ENCODE measurements at places on chromosomes 7 and 10.

DNA sequence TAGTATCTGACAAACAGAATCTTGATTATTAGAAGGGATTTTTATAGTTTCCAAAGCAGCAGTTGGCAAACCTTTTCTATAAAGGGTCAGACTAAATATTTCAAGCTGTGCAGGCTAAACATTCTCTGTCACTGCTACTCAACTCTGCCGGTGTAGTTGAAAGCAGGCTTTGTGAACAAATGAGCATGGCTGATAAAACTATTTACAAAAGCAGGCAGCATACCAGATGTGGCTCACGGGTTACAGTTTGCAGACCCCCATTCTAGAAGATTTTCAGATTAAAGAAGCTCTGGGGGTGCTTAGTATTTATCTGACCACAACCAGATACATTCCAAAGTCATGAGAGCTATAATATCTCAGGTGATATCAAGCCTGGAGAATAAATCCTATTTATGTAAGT lies 1017.5 kb downstream of the SORCS1 start:
- no peak for DNase-seq

GRCh38 chr10:99236627-99237309 lies 1.1 kb upstream of the HPSE2 start:
- no peak for DNase-seq

DNA sequence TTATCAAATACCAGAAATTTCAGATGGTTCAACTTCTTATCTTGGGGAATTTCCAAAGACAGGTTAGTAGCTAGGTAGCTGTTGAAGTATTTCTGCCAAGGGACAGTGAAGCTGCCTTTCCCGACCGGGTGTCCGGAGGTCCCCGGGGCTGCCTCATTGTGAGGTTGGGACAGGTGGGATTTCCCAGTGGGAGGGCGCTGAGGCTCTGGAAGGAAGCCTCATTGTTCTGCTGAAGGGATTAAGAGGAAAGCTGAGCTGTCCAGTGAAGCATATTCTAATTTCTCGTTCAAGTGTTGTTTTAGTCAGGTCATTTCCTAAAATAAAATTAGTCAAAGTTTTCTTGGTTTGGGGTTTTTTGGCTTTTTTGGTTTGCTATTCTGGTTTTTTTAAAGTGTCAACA lies 244.2 kb downstream of the MGMT start:
- DNase-seq: no peak

GRCh38 chr7:51020944-51021343 lies 238.2 kb upstream of the GRB10 start:
- no peak for DNase-seq

DNA sequence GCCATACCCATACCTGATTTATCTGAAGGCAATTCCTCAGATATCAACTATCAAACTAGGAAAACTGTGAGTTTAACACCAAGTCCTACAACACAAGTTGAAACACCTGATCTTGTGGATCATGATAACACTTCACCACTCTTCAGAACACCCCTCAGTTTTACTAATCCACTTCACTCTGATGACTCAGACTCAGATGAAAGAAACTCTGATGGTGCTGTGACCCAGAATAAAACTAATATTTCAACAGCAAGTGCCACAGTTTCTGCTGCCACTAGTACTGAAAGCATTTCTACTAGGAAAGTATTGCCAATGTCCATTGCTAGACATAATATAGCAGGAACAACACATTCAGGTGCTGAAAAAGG lies 69.0 kb upstream of the RSBN1L start:
- no peak for DNase-seq

- DNase-seq: no peak
Measured at GRCh38 chr7:73478549-73478948, 43.5 kb downstream of the BAZ1B start.

DNA sequence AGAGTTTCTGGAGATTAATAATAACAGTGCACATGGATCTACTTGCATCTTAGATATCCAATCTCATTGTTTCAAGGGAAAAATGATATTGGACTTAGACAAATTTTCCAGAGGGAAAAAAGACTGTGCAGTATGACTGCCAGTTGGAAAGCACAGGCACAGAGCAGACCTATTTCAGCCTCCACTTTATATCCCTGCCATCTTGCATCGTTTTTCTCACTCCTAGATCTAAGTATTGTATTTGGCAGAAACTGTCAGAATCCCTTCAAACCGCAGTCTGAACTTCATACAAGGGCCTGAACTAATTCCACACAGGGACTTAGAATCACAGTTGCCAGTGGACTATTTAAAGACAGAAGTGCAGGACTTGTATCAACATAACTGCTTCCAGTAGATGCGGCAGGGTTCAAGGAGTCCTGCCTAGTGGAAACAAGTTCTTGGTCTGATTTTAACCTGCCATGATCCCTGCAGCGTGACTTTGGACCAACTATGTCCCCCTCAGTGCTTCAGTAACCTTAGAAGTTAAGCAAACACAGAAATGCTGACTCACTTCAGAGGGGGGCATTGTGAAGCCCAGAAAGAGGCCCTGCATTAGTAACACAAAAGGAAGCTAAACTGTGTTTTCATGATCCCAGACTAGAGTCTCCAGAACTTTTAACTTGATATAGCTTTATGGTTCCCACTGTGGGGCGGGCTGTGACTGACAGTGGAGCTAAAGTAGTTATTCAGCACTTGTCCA lies 95.7 kb upstream of the PALS2 start:
- no peak for DNase-seq

DNA sequence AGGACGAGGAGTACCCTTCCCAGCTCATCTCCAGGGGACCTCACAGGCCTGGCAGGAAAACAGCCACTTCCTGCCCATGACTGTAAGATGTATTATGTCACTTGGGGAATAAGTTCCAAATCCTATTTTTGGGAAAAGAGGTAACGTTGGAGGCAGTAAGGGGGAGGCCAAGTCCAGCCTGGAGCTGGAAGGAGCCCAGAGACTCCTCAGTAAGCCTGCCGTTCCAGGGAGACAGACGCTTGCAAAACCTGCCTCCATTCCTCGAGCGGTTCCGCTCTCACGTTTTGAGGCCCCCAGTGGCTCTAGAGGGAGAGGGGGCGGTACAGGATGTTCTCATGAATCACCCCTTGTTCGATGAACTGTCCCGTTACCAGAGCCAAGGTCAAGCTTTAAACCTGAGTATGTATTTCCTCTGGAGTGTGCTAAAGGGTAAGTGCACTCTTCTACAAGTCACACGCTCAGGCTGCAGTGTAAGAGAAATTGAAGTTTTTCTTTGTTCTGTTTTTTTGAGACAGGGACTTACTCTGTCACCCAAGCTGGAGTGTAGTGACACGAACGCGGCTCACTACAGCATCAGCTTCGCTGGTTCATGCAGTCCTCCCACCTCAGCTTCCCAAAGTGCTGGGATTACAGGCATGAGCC lies 45.5 kb upstream of the CYTH3 start:
- no peak for DNase-seq

GRCh38 chr7:44097064-44097932 lies 6.8 kb upstream of the AEBP1 start:
- no peak for DNase-seq

DNA sequence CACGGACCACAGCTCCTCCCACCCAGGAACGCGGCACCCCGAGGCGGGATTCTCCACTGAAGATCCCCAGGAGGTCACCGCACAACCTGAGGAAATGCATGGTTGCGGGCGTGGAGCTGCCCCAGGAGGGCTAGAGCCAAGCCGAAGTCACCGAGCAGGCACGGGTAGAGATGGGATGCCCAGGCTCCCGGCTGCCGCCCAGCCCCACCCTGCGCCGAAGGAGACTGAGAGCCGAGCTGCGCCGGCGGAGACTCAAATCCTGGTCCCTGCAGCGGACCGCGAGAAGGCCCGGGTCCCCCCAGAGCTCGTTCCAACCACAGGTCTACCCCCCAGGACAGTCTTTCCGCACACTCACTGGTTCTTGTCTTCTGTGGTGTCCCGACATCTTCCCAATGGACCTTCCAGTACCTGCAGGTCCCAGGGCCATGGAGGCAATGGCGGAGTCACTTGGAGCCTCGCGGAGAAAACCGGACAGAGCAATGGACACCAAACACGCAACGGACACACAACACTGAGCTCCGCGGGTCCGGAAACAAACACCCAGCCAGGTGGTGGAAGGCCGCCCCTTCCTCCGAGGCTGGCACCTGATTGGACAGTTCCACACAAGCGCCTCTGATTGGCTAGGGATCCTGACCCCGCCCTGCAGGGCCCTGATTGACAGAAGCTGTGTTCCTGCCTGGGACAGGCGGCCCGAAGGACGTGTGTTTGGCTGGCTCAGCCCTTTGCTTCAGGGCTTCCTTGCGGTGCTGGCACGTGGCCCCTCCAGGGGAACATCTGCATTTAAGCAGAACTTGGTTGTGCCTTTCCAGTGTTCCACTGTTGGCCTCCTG lies 331.9 kb upstream of the NUPR2 start:
- no peak for DNase-seq

GRCh38 chr7:111107579-111107978 lies 16.7 kb downstream of the LRRN3 start:
- no peak for DNase-seq

DNA sequence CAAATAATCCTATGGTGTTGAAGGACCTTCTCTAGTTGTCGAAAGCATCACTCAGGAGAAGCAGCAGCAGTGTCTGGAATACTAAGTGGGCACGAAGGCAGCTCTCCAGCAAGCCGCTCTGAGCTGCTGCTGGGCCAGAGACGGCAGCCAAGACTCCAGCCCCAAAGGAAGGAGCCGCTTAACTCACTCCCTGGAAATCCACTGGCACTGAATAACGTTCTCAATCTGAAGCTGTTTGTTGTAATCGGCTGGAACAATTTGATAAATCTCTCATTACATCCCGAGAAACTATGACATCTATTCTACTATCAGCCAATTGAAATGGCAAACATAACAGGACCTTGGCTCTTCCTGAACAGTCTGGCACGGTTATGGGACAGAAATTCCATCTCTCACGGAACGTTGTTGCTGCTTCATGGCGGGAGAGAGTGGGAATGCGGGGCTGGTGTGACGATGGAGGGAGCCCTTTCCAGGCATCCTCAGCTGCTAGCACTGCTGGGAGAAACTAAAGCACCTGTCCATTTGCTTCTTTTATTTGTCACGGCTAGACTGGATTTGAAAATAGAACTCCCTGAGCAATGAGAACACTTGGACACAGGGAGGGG lies 331.5 kb upstream of the RNF32 start:
- no peak for DNase-seq

GRCh38 chr10:129871966-129872365 lies 92.1 kb downstream of the EBF3 start:
- no peak for DNase-seq

DNA sequence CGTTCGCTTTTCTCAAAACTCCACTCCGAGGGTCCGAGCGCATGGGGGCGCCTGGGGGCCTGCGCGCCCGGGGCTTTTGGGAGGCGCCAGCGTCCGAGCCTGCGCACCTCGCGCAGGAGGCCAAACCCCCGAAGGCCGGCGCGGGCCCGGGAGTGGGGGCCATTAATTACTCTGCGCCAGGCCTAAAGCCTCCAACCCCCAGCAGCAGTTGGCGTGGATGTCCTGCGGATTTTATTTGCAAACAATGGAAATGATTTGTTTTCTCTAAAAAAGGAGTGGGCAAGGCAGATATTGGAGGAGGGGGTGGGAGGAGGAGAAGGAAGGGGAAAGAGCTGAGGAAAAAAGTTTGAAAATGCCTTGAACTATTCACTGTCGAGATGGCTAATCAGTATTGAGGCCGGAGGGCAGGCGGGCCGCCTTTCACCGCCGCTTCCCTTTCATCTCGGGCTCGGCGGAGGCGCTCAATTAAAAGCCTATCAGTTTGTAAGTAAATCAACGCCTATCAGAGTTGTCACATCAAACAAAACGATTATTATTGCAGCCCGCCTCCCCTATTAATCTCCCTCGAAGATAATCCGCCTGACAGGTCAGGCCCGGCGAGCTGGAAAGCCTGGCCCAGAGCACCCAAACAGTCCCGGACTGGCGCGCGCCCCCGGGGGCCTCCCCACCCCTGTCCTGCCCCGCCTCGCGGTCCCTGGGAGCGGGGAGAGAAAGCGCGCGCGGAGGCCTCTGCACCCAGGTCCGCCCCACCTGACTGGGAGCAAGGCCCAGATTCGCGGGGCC lies 3.4 kb upstream of the ZNF503 start:
- no peak for DNase-seq

DNA sequence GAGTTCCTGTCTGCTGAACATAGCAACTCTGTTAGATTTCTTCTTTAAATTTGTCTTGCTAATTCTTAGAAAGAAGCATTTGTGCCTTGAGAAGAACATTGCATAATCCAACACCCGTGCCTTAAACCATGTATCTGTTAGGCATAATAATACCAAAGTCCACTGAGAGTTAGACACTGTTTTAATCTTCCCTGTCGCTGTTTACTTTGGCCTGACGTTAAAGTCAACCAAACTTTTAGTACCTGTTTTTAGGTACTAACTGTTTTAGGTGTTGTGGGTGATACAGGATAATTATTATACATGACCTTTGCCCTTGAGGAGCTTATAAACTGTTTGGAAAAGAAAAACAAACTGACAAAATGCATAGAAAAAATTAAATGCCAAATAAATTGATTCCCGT lies 43.6 kb downstream of the KLHDC10 start:
- DNase-seq: no peak

GRCh38 chr7:136526408-136527105 lies 341.9 kb upstream of the CHRM2 start:
- no peak for DNase-seq

GRCh38 chr10:117892681-117893220 lies 154.0 kb downstream of the RAB11FIP2 start:
- no peak for DNase-seq

DNA sequence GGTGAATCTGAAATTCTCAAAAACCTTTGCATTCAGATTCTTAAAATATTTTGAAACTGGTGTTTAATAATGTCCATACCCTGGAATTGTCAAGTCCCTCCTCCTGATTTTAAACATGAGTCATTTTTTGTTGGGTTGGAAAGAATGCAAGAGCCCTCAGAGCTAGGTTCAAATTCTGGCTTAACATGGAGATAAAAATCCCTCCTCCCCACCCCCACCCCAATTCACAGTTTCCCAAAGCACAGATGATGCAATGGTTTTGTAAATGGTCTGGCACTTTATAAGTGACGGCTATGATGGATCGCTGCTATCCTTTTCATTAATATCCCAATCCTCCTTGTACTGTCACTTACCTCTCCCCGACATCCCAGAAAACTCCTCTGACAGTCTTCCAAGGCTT lies 332.8 kb downstream of the PLXNA4 start:
- DNase-seq: no peak

- DNase-seq: peak; percentile 42
Measured at GRCh38 chr7:105677817-105678573, 96.7 kb upstream of the EFCAB10 start.

Measured in activated T-helper 1 cell treated with anti-CD3 and anti-CD28 coated beads, Interleukin-2, amount 50 U/mL, for 16 hours (primary cell).